Bone marrow (tissue), 2 donors: ENCODE measurements at places on chromosomes 3 and 15.

GRCh38 chr15:52294881-52295420 lies 653 bp downstream of the MYO5C start:
- no peak for DNase-seq

DNA sequence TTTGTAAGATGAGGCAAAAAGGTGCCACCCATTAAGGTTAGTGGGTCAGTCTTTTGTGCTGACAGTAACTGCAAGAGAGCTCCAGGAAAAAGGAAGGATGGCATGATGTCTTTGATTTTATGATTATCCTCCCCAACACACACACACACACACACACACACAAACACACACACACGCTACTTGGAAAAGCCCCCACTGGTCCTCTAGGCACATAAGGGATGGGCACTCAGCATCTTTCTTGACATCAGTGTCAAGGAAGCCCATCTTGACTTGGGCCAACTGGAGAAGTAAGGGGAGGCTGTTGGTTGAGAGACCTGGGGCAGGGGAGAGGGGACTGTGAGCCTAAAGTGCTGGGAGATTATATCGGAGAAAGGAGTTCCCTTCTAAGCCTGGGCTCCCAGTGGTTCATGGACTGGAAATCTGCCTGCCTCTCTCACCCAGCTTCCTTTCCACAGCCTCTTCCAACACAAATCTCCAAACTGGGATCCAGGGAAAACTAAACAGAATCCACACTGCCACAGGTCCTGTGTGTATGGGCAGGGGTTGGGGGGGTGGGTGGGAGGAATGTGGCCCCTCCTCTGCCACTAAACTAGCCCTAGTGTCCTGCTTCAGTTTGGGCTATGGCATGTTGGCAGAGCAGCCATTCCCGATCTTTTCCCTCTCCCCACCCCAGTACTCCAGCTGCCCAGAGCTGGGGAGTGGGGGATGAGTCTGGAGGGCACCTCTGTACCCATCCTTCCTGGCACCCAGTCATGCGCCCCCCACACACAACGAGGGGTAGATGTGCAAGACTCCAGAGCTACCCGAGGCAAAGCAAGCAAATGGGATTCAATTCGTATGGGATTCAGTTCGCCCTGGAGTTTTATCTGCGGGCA lies 1.6 kb downstream of the AMOTL2 start:
- DNase-seq: no peak

DNA sequence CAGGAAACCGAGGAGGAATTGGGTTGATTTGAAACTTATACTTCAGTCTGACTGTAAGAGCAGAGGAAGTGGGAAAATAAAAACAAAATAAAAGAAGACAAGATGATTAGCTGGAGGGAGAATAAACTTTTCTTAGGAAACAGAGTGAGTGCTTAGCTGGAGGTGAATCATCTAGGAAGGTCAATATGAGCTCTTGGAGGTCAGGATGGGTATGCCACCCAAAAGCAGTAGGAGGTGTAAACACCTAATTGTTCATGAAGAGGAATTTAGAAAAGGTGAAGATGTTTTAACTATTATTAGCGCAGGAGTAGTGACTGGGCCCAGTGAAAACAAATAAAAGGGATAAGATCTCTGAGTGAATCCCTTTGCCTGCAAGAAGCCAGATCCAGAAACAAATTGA lies 39.9 kb upstream of the ARL14 start:
- DNase-seq: no peak

GRCh38 chr3:195834675-195835583 lies 23.2 kb upstream of the MUC4 start:
- DNase-seq: no peak
